CD4-positive, alpha-beta T cell treated with Interleukin-4 for 1 hour (primary cell): ENCODE measurements at places on chromosomes 6 and 20.

DNA sequence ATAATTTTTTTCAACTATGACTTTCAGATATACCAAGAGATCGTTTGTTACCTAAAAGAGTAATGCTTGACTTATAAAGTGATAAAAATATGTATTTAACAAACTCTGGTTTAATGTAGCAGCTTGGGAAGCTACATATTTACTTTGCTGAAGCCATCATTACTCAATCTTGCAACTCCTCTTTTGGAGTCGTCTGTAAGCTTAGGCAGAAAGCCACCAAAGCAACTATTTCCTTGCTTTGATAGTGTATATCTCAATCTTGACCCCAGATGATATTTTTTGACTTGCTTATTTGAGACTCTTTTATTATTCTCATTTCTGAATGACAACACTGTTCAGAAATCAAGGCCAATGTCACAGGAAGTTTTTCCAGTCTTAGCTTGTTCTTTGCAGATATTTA lies 183.0 kb downstream of the SAMD5 start:
- DNase-seq = no peak

DNA sequence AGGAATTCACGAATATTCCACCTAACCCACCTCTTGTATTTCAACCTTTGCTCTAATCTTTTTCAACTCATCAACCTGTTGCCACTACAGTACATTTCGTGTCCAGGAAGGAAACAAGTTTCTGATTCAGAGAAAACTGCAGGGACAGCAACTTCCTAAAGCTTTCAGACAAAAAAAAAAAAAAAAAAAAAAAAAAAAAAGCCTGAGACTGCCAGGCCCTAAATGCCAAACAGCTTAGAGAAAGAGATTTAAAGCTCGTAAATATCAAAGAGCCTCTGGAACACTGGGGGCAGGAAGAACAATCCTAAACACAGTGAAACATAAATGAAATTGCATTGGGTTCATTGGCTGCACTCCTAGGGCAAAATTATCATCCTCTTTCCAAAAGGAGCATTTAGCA lies 411.2 kb upstream of the SPTLC3 start:
- no peak for DNase-seq

GRCh38 chr20:35791821-35792220 lies 20.0 kb downstream of the PHF20 start:
- no peak for DNase-seq

GRCh38 chr6:17630511-17631073 lies 30.5 kb downstream of the FAM8A1 start:
- DNase-seq = no peak

GRCh38 chr20:12962895-12963294 lies 45.9 kb upstream of the SPTLC3 start:
- no peak for DNase-seq

DNA sequence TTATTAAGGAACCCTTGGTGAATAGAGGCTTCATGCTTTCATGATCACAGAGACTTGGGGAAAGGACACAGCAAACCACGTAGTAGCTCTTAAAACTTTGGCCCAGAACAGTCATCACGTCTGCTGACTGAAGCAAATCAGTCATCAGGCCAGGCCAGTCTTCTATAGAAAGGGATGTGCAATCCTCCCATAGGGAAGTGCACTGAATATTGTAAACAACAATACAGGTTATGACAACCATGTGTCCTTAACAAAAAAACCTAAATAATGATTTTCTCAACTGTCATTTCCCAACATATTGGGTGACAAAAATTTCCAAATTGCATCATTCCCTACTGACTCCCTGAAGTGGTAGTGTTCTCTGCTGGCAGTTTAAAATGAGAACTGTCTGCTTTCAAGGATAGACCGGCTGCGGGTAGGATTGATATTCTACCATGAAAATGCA lies 388.2 kb upstream of the CITED2 start:
- peak; percentile 10 for DNase-seq

GRCh38 chr6:156953127-156953478 lies 175.9 kb downstream of the ARID1B start:
- no peak for DNase-seq

DNA sequence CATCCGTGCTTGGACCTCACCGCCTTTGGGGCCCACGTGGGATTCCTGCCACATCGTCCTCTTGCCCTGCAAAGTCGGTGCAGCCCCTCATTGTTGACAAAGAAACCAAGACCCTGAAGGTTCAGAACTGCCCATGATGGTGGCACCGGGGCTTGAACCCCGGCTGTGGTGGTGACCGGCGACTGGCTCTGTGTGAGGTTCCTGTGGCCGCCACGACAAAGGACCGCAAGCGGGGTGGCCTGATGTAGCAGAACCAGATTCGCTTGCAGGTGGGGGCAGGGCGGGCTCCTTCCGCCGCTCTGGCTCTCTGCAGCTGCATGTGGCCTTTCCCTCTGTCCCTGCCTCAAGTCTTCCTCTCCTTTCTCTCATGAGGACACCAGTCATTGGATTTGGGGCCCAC lies 28.7 kb downstream of the SLCO4A1 start:
- DNase-seq = no peak

DNA sequence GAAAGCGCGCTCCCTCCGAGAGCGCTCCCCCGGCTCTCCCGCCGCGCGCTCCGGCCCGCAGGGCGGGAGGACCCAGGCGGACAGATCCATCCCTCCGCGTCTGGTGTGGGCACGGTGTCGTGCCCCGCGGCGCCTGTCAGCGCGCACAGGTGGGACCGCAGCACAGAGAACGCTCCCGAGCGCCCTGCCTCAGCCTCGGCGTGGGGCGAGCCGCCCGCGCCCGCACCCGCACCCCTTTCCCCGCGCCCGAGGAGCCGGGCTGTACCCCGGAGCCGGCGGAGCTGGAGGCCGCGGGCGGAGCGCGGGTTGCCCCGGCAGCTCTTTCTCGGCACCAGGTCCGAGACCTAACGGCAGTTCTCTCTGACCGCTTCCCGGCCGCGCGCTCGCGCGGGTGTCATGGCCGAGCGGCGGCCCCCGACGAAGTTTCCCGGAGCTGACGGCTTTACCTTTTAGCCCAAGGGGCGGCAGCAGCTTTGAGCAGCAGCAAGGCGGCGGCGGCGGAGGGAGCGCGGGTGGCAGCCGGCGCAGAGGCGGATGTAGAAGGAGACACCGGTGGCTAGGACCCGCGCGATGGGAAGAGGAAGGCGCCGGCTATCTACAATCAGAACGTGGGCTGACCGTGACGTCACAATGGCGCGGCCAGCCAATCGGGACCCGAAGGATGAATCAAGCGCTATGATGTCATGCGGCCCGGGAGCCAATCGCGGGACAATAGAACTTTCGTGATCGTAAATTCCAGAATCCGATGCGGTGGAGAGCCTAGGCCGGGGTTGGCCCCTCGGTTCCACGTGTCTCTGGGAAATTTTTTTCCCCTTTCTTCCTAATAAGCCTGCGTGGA lies at the start of gene ELOVL5:
Gene ELOVL5 (minus strand): TSS at position 580 of the 838 bp plus-strand sequence. CDS start 53,251 bp downstream, outside the sequence.
- peak; percentile 99 for DNase-seq

DNA sequence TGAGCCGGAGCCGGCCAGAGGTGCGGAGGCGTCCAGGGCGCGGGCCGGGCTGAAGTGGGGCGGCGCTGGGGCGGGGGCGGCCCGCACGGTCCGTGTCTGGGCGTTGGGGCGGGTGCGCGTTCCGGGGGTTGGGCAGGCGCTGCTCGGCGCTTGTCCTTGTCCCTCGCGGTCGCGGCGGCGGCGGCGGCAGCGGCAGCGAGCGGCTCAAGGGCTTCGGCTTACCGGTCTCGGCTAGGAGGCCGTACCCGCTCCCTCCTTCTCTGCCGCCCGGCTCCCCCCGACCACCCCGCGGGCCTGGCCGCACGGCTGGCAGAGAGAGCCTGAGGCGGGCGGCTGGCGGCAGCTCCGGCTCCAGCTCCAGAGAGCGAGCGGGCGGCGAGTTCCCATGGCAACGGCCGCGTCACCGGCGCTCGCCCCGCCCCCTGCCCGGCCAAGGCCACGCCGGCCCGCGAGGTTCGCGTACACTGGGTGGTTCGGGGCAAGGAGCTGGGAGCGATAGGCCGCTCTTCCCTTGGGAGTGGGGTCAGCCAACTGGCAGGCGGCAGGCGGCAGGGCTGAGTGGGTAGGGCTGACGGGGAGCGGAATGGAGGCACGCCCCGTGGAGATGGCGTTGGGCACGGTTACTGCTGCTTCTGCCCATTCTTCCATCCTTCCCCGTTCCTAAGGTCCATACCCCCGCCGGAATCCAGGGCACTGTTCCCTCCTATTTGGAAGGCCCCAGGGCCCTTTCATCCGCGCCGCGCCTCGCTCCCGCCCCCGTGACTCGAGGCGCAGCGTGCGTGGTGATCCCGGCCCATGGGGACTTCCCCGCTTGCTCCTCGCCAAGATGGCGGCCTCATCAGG lies at the start of gene LRRC73:
Gene LRRC73 (minus strand): TSS at position 363 of the 843 bp plus-strand sequence. CDS start 561 bp downstream, outside the sequence.
- DNase-seq = peak; percentile 80

DNA sequence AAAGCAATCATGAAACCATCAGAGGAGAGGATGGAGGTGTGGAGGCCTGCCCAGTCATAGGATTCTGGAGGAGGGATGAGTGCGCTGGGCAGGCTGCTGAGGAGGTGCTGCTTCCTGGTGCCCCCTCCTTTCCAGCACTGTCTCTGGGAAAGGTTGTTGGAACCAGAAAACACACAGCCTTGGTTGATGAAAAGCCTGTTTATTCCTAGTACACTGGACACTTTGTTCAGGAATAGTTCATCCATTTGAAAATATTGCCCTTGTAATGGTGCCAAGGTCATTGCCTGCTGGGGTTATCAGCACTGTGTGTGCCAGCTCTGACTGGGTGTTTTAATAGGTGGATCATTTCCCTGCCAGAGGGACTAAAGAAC lies 83.7 kb upstream of the ARMC2 start:
- DNase-seq = no peak

DNA sequence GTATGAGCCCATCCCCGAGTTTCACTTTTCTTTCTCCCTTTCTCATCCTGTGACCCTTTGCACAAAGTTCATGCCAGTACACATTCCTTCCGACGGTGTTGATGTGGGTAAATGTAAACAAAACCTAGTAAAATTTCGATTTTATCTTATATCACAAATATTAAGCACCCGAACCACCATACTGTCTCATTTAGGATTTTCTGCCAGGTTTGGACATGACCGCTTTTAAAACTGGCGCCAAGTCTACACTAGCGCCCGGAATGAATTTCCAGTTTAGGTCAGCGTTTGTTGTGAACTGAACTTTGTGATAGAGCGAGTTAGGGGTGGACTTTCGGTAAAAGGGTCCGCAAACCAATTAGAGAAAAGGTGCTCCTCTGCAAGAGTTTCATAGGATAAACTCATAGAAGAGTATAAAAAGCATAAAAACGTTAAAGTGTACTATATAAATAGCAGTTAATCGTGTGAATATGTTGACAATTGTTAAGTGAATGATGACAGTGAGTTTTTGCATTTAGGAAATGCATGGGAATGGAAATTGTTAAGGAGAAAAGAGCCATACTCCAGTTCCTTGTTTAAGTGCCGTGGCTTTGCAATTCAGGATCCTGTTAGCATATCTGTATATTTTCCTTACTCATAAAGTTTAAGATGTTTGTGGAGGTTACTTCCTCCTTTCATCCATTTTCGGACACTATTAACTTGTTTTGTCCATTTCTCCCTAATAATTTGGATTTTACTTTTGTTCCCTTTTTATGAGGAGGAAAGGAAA lies 937 bp downstream of the AKAP7 start:
- DNase-seq = no peak

GRCh38 chr6:118933855-118934460 lies 1.0 kb downstream of the MCM9 start:
- no peak for DNase-seq

DNA sequence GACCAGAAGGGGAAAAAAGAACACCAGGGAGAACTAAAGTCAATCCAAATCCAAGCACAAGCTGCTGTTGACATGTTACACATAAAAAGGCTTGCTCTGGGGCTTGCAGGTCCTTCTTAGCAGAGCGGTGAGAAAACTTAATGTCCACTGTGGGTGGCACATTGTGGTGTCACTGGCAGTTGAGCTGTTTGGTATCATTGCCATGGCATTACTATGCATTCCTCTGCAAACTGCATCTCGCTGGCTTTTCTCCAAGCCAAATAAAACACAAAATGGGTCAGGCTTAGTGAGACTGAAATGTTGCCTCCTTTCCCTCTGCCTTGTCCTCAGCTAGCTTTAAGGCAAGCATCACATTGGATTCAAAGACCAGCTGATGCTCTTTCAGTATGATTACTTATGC lies 40.9 kb downstream of the LY86 start:
- DNase-seq = no peak

DNA sequence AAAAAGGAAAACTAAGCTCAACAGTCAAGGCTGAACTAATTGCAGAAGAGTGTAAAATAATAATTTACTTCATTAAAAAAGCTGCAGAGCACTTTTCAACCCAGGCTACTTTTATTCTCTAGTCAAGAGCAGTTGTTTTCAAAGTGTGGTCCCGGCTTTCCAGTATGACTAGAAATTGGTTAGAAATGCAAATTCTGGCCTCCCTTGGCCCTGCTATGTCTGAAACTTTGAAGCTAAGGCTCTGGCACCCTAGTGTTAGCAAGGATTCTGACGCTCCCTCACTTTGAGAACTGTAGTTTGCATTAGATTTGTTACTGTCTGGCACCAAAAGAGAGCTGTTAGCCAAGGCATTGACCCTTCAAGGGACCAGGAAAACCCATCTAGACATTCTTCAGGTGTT lies 9.5 kb upstream of the NXT1 start:
- no peak for DNase-seq

DNA sequence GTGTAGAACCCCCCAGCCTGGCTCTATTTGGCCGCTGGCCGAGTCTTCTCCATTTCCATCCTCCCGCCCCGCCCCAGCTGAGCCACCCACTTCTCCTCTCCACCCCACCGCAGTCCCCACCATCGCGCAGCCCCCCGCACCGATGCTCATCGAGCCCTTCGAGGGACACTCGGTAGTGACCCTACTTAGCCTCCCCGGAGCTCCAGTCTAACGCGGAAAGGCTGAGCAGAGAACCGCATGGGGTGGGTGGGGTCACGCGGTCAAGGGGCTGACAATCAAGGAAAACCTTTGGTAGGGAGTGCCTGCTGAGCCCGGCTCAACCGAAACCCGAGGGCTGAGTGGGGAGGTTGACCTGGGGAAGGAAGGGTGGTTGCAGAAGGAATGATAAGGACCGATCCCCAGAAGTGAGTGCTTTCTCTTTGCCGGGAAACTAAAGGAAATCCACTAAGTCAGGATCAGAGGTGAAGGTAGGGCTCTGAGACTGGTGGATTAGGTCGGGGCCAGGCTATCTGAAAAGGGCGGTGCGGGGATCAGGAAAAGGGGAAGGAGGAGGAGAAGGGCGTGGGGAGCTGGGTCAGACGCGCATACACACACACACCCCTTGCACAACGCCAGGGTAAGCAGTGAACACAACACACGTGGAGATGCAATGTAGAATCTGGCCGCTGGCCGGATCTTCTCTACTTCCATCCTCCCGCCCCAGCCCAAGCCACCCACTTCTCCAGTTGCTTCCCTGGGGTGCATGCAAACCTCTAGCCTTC lies 49.8 kb downstream of the CPXM1 start:
- DNase-seq = no peak

DNA sequence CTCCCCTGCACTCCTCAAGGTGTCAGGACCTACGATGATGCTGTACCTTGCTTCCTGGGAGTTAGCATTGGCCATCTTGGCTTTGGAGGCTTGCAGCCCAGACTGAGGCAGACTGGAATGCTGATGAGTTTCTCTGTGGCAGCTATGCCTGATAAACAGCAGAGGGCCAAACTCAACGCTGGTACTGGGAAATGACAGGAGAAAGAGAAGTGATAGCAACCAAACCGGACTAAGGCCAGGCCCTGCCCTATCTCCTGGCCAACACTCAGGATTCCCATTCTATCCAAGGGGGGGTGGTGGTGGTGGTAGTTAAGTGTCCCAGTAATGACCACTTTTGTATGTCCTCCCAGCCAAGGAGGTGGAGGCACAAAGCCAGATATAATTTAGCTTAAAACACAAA lies 90.0 kb upstream of the DTNBP1 start:
- no peak for DNase-seq

- peak; percentile 68 for DNase-seq
Observed at GRCh38 chr6:149065658-149066556, 251.6 kb upstream of the TAB2 start.

GRCh38 chr20:61638802-61639585 lies 386.9 kb downstream of the CDH4 start:
- no peak for DNase-seq
